ENCODE measurements at places on chromosomes 13 and 19.

DNA sequence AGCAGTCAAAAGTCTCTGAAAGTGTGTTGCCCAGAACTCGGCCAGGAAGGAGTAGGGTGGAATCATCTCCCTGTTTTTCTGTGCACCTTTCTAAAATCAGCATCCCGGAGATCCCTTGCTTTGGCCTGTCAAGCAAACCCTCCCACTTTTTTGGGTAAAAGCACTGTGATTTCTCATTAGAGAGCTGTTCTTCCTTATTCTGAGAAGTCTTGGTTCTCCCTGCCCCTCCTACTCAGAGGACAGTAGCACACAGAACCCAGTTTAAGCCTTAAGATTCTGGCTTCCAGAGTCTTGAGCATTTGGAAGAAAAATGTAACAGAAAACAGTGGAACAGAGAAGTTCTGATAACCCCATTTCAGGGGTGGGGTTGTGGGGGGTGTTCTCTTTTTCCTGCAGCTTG, 52.6 kb upstream of the KATNAL1 start:
- DNase-seq, result no peak

DNA sequence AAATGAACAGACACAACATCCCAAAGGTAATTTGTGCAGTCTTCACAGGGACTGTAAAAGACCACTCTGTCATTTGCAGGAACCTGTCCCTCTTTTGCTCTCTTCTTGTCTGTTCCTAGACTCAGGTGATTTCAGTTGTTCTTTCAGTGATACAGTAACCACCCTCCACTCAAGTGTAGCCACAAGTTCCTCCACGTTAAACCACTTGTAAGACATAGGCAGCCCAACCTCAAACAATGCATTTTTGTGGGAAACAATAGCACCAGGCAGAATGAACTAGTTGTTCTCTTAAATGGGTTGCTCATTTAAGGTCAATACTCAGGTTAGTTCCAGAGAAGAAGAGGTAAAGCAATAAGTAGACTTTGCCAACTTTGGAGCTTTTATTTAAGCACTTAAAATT, 359.4 kb downstream of the MZT1 start:
- DNase-seq, result no peak

- DNase-seq, result no peak
Observed at GRCh38 chr19:2464389-2464788, 7.6 kb upstream of the LMNB2 start.

- DNase-seq, result no peak
Observed at GRCh38 chr13:94608586-94608985, 6.9 kb downstream of the GPR180 start.

- DNase-seq, result no peak
Observed at GRCh38 chr19:39247701-39248664, 673 bp downstream of the IFNL4 start.

GRCh38 chr13:47277774-47278173, 380.9 kb upstream of the HTR2A start:
- no peak for DNase-seq

DNA sequence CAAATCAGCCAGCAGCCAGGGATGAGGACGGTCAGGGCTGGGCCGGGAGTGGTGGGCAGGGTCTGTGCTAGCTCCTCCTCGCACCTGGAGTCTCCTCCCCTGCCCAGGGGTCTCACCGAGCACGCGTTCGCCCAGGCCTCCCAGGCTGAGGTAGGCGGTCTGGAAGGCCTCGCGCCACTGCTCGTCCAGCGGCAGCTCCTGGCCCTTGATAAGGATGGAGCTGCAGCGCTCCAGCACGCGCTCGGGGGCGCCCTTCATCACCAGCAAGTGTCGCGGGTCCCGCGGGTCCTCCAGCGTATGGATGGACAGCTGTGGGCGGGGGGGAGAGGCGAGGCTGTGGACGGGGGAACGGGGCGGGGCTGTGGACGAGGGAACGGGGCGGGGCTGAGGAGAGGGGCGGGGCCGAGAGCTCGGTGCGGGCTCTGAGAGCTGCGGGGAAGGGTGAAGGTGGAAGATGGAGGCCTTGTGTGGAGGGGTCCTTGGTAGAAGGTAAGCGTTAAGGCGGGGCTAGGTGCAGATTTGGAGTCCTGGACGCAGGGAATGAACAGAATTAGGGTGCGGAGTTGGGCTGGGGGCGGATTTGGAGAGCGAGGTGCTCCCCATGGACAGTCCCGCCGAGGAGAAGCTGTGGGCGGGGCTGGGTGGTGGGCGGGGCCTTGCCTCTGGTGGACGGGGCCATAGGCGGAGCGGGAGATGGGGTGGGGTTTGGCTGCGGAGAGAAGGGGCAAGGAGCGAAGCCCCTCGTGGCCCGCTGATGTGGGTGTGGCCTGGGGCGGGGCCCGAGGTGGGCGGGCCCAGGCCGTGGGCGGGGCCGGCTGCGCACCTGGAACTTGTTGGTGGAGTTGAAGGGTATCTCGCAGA, 5.7 kb downstream of the ATP4A start:
- DNase-seq, result peak; percentile 63

DNA sequence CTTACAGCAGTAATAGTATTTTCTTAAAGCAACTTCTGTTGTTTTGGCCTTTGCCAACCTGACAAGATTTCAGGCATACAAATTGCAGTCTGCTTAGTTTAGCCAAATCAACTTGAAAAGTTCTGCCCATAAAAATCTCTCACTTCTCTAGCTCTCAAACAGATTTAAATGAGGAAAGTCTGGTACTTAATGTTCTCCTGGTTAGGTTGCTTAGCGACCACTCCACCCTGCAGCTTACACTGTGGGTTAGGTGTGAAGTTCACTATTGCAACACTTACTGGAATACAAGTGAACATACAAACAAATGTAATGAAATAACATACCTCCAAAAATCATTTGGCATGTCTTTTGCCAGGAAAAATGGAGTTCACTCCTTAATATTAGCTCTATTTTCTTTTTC, 178.7 kb upstream of the PCDH9 start:
- no peak for DNase-seq

DNA sequence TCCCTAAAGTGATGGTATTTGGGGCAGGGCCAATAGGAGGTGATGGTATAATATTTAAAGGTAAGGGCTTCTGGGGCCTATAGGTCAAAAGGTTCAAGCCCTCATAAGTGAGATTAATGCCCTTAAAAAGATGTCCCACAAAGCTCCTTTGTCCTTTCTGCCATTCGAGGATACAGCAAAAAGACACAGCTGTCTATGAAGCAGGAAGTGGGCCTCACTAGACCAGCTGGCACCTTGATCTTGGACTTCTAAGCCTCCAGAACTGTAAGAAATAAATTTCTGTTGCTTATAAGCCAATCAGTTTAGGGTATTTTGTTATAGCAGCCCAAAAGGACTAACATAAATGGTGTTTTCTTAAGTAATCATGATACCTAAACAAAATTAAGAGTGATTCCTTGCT, 27.2 kb upstream of the POU4F1 start:
- DNase-seq, result no peak

DNA sequence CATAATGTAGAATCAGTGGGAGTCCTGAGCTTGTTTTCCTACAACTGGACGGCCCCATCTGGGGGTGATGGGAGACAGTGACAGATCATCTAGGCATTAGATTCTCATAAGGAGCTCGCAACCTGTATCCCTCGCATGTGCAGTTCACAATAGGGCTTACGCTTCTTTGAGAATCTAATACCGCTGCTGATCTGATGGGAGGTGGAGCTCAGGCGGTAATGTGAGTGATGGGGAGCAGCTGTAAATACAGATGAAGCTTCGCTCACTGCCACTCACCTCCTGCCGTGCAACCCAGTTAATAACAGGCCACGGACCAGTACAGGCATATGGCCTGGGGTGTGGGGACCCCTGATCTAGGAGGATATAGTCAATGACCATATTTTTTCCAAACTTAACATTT, 38.8 kb downstream of the RCBTB1 start:
- no peak for DNase-seq

GRCh38 chr13:45696610-45697226, 5.4 kb upstream of the CBY2 start:
- no peak for DNase-seq

- no peak for DNase-seq
Observed at GRCh38 chr13:24074678-24075077, 85.8 kb upstream of the SPATA13 start.

DNA sequence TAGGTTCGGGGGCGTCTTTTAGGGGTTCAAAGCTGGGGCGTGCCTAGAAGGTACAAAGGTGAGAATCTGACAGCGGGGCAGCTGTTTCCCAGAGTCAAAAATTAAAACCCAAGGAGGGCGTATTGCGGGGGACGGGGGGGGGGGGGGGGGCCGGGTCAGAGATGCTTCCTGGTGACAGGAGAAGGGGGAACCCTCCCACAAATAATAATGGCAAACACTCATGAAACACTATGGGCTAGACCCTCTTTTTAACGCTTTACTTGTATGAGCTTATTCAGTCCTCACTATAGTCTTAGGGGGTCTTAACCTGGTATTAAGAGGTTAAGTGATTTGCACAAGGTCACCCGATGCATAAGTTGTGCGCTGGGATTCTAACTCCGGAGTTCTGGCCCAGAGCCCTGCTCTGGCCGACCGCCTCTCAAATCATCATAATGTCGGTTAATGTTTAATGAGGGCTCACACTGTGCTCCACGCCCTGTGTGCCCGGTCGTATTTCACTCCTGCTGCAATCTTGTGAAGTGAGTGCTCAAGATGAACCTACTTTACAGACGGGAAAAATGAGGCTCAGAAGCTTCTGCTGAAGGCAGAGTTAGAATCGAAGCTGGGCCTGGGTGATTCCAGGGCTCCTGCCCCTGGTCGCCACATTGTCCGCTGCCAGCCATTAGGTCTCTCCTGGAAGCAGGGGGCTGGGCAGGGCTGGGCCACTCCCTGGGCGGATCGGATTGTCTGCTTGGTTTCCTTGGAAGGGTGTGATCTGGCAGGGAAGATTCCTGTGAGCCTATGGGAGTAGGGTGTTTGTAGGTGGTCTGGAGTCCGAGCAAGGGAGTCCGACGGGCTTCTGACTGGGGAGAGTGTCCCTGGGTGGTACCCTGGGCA, 964 bp downstream of the PAK4 start:
- no peak for DNase-seq

DNA sequence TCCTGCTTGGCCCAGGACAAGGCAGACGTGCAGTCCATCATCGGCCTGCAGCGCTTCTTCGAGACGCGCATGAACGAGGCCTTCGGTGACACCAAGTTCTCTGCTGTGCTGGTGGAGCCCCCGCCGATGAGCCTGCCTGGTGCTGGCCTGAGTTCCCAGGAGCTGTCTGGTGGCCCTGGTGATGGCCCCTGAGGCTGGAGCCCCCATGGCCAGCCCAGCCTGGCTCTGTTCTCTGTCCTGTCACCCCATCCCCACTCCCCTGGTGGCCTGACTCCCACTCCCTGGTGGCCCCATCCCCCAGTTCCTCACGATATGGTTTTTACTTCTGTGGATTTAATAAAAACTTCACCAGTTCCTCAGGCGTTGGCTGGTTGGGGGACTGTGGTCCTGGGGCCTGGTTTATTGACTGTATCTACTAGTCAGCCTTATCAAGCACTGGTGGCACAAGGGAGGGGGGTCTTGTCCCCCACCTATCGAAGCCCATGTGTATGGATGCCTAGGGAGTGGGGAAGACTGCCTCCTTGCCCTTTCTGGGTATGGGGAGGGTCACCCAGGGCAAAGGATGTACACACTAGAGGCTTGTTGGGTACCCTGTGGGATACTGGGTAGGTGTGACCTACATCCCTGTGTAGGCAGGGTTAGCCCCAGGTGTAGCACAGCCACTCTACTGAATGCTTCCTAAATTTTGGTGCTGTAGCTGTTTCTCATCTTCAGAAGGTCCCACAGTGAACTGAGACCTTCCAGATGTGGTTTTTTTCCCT, 4.4 kb downstream of the CHMP2A start:
- no peak for DNase-seq

GRCh38 chr19:40831502-40832430, 18.5 kb downstream of the CYP2A6 start:
- DNase-seq, result no peak

- no peak for DNase-seq
Observed at GRCh38 chr13:29664591-29664990, 69.1 kb upstream of the SLC7A1 start.

DNA sequence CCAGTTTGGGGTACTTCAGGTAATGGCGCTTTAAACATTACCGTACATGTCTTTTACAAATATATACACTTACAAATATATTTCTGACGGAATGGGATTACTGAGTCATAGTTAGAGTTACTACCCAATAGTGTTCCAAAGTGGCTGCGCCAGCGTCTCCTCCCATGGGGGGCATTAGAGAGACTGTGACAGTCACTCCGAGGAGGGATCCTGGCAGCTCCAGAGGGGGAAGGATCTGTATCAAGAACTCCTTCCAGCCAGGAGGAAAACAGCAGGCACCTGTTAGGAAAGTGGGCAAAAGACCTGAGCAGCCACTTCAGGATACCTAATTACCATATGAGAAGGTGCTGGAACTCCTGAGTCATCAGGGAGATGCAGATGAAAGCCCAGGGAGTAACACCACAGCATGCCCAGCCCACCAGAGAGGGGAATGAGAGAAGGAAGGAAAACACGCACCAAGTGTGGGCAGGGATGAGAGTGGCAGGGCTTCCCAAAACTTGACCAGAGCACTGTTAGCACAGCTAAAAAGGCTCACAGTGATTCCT, 52.9 kb downstream of the SLC7A9 start:
- no peak for DNase-seq

DNA sequence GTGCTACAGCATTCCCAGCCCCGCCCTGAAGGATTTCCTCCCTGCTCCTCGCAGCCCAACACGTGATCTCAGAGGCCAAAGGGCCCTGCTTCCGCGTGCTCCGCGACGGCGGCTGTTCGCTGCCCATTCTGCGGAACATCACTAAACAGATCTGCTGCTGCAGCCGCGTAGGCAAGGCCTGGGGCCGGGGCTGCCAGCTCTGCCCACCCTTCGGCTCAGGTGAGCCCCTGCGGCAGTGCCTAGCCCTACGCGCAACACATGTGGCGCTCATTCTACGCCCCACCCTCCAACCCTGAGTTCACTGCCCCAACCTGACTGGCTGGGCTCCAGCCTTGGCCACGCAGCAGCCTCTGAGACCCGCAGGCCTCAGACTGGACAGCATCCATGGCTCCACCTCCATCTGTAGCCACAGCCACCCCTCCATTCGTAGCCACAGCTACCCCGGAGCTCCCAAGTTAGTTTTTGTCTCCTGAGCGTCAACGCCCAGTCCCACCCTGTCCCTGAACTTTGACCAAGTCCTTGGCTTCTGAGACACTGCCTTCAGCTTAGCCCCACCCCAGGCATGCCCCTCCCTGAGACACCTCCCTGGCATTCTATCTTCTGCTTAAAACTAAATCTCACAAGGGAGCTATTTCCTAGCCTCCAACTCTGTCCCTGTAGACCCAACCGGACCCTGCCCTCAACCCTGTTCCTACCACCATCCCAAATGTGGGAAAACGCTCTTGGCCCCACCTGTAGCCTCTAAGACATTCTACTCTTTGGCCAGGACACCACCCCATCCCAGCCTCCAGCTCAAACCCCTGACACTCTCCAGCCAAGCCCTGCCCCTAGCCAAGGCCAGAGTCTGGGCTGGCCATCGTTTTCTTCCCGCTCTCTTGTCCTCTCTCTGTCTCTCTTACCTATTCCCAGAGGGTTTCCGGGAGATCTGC, 6.4 kb downstream of the LTBP4 start:
- DNase-seq, result no peak

GRCh38 chr19:44280916-44281315, 21.2 kb downstream of the ZNF233 start:
- DNase-seq, result no peak

- DNase-seq, result no peak
Observed at GRCh38 chr13:46962281-46962941, 65.6 kb upstream of the HTR2A start.

Data from CD4-positive, alpha-beta T cell treated with Interleukin-4 for 1 hour (primary cell).